ENCODE measurements at places on chromosomes 6 and 20.

GRCh38 chr6:11752360-11752759 lies 26.2 kb downstream of the ADTRP start:
- DNase-seq: no peak

DNA sequence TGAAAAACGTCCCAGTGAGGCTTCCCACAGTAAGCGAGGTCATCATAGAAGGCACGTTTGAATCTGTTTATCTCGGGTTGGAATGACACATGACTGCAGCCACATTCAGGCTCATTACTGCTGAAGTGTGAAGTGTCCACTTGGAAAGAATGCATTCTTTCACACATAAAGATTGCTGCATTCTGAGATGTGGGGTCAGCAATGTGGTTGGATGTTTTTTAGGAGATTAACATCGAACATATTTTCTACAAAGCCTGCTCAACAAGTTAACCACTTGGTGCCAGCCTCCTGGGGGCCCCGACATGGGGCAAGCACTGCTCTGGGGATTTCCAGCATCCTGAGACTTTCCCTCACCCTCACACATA lies 79.9 kb downstream of the BMP6 start:
- DNase-seq: no peak

DNA sequence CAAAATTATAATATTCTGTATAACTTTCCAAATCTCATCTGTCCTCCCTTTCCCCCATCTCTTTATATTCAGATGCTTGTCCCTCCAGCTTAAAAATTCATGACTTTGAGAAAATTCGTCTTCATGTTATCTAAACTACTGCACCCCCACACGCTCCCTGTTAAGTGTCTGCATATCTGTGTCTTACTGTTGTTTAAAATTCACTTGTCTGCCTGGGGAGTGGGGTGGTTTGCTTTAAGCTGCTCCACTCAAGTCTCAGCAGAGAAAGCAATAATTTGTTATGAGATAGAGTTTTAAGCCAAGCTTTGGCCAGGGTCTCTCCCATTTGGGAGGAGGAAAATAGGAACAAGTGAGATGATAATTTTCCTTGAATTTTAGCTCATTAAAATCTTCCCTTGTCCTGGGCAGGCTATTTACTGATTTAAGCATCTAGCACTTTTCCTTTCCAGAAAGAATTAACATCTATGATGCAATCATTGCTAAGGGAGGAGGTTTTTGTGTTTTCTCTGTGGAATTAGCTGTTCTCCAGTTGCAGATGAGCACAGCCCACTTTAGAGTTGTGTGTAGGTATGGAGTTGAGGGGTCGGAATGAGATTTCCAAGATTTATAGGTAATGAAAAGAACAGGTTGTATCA lies 36.8 kb downstream of the MTHFD1L start:
- no peak for DNase-seq

DNA sequence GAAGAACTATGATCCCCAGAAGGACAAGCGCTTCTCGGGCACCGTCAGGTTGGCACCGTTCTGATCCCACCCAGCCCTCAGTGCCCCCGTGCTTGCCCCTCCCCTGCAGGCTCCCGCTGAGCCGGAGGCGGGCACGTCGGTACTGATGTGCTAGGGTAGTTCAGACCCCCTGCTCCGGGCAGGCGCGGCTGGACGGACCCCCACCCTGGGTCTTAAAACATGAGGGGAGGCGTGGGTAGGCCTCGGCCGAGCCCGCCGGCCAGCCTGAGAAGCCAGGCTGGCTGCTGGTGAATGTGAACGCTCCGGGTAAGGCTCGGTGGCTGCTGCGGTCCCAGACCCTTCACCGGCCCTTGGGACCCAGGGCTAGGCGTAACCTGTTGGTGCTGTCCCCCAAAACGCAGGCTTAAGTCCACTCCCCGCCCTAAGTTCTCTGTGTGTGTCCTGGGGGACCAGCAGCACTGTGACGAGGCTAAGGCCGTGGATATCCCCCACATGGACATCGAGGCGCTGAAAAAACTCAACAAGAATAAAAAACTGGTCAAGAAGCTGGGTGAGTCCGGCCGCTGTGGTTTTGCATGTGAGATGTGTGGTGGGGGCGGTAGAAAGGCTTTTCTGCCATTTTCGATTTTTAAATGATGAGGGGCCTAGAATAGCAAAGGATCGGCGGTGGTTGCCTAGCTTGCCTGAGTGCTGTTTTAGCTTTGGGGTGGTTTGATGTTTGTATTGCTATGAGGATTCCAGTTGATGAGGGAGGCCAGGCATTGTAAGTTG lies 964 bp downstream of the RPL10A start:
- DNase-seq: peak; percentile 50

- DNase-seq: no peak
Measured at GRCh38 chr6:72283571-72283970, 338.3 kb upstream of the KCNQ5 start.

GRCh38 chr6:156776470-156776839 lies 723 bp upstream of the ARID1B start:
- peak; percentile 67 for DNase-seq

DNA sequence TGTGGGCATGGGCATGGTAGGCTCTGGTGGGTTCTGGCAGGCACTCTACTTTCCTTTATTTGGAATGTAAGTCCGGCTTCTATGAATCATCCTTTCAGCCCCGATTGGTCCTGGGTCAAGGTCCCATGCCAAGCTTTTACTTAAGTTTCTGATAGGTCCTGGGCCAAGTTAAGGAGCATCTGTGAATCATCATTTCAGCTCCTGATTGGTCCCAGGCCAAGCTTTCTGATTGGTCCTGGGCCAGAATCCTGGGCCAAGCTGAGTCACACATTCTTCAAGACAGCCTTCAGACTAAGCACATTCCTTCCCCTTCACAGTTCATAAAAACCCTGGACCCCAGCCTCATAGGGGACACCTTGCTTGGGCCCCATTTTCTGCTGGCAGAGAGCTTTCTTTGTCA lies 231.0 kb upstream of the EYS start:
- no peak for DNase-seq

GRCh38 chr6:142914937-142915697 lies 29.9 kb downstream of the HIVEP2 start:
- DNase-seq: no peak

DNA sequence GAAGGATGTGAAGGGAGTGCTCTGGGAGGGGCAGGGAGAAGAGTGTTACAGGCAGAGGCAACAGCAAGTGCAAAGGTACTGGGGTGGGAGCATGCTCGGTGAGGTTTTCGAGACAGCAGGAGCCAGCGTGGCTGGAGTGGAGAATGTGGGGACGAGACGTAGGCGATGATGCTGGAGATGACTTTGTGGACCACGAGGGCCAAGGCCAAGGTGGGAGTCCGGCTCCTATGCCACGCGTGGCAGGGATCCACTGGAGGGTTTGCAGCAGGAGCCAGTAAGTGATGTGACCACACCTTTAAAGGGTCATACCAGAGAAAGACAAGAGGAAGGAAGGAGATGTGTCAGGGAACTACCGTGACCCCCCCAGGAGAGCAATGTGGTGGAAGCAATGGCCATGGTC lies 7.3 kb downstream of the PTGIS start:
- peak; percentile 39 for DNase-seq

GRCh38 chr6:46979206-46979605 lies 57.5 kb upstream of the ADGRF5 start:
- no peak for DNase-seq

- peak; percentile 70 for DNase-seq
Measured at GRCh38 chr20:7980332-7981046, 39.1 kb downstream of the TMX4 start.

DNA sequence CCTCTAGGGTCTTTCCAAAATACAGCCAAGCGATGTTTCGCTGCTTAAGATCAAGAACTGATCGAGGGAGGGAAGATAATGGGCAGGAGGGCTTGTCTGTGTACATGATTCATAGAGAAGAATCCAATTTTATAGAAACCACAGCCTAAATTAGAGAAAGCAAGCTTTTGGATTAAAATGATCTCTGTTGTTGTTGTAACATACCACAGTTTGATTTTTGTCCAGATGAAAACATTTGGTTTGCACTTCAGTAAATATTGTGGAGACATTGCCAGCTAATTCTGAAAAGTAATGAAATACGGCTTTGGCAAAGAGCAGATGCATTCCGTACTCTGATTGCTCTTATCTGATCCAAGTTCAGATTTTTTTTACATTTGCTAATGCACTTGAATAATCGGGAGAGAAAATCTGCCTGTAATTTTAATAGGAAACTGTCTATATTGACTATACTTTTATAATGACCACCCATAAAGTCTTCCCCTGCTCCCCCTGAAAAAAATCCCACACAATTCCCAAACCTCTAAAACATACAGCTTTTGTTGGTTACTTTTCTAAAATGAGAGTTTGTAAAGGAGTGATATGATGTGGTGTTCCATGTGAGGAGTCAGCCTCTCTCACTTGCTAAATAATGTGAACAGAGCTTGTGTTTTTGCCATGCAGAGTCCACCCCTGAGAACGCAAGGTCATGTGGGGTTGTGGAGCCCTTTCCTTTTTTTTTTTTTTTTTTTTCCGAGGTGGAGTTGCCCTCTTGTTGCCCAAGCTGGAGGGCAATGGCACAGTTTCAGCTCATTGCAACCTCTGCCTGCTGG lies 199.9 kb downstream of the DTNBP1 start:
- DNase-seq: no peak

GRCh38 chr6:143112084-143112768 lies 51.5 kb downstream of the AIG1 start:
- DNase-seq: no peak

DNA sequence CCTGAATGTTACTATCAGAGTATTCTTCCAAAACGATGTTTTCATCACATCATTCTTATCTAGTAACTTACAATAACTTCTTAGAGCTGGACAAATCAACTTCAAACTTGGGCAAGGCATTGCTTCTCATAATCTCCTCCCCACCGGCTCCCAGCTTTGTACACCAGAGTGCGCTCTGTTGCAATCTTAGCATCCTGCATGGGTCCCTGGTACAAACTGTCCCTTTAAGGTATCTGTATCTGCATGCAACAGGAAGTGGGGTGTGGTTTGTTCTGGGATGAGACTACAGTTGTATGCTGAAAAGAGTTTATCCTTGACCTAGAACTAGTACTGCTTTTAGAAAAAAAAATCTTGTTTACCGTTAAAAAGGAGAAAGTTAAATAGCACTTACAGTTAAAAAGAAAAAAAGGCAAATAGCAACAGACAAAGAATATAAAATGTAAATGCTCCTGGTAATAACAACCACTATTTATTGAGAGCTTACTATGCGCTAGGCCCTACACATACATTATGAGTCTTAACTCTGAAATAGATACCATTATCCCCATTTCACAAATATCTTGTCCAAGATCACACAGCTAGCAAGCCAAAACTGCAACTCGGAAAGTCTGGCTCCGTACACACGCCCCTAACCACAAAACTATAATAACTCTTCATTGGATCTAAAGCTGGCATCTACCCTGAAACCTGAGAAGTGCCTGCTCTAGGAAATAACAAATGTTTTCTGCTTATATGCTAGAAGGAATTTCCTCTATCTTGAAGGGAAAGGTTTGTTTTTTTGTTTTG lies 9.8 kb upstream of the HECA start:
- DNase-seq: peak; percentile 92

DNA sequence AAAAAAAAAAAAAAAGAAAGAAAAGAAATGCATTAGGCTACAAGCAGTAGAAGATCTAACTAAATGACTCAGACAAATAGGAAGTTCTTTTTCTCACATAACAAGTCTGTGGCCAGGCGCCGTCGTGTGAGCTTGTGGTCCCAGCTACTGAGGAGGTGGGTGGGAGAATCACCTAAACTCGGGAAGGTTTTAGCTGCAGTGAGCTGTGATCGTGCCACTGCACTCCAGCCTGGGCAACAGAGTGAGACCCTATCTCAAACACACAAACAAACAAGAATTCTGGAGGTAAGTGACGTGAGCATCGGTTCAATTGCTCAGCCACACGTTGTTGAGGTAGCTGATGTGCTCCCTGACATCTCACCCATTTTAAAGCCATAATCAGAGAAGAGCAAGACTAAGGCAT lies 37.9 kb upstream of the SLC23A2 start:
- peak; percentile 28 for DNase-seq

DNA sequence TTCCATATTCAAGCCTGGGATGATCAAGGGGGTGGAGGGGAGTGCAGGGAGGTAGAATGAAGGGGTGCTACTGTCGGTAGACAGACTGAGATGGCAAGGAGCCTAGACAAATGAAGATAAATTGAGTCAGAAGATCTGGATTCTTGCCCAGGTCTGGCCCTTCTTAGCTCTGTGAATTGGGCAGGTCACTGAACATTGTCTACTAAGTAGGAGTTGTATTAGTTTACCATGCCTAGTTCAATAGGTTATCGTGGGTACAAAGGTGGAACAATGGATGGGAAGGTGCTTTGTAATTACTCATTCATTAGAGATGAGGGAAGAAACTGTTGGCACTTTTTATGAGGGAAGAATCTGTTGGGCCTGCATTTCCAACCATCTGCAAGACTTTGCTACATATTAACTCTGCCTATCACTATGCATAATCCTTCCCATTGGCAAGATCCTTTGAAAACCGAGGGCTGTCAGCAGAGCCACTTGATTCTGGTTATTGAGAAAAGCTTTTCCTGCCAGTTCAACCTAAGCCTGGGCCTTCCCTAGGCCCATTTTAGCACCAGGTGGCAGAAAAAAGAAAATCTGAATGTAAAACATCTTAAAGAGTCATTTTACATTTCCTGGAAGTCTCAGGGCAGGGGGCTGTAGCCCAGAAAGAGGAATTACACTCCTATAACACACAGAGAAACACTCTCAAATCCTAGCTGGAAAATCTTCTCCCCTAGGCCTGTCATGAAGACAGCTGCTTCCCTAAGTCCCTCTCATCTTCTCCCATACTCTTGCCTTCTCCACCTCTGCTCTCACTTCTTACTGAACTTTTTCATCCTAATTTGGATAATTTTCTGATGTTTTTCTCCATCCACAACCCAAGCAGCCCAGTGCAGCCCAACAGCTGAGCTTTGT lies 103.5 kb downstream of the CD24 start:
- no peak for DNase-seq

DNA sequence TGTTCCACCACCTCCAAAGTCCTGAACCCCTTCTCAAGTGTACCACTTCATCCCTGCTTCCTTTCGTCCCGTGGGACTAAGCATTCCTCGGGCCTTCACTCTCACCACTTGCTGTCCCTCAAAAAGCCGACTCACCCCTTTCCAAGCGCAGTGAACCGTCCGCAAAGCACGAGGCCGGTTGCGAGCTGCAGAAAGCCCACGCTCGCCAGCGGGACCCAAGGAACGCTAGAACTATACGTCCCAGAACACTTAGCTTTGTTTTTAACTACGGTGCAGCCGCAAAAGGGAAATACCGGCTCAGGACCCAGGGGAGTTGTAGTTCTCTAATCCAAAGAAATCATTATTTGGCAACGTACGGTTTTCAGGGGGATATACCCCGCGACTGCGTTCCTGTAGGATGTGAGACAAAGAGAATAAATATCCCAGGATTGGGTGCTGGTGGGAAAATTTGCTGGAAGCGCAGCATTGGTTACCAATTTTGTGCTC lies 416 bp upstream of the POLR1H start:
- peak; percentile 80 for DNase-seq

All from NB4 (cell line).